ENCODE measurements at places on chromosomes 4 and X.

- no peak for DNase-seq
Measured at GRCh38 chrX:150034788-150035187, 96.5 kb upstream of the EOLA2 start.

- DNase-seq, result no peak
Measured at GRCh38 chrX:44904542-44905115, 31.6 kb downstream of the KDM6A start.

GRCh38 chrX:41313419-41313818, 20.5 kb upstream of the DDX3X start:
- no peak for DNase-seq

GRCh38 chr4:95594629-95595028, 45.9 kb upstream of the UNC5C start:
- no peak for DNase-seq

DNA sequence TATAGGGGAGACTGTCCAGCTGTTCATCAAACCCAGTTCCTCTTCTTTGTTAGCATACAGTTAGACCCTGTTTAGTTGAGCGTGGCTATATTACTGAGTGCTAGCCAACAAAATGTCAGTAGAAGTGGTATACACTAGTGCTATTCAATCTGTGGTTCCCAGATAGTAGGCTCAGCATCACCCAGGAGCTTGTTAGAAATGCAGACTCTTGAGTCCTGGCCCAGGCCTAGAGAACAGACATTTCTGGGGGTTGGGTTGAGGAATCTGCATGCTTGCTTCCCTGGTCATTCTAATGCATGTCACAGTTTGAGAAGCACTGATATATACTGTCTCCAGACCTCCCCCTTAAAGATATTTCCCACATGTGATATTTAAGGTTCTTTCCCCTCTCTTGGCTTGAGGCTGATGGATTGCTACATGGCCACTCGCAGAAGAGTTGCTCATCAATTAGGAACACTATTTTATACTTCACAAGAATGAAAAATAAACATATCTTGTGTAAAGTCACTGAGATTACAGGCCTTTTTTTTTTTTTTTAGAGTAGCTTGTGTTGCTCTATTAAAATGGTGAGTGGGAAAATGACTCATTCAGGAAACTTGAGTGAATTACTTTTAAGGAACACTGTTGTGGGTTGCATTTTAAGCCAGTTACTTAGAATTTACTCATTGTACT, 289.0 kb downstream of the STIM2 start:
- no peak for DNase-seq

DNA sequence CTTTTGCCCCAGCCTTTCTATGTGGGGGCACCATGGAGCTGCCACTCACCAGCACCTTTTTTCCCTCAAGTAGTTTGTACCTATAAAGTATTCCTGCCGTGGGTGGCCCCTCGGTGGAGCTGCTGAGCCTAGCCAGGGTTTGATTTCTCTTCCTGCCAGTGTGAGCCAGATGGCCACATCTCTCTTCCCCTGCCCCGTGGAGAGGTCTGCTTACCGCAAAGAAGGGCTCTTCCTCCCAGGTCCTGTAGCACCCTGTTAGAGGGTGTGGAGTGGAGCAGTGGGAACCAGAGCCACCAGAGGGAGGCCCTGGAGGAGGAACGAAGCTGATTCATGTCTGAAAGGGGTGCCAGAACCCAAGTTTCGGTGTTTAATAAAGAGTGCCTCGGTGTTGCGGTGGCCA, 95.4 kb downstream of the PTTG2 start:
- DNase-seq, result no peak

DNA sequence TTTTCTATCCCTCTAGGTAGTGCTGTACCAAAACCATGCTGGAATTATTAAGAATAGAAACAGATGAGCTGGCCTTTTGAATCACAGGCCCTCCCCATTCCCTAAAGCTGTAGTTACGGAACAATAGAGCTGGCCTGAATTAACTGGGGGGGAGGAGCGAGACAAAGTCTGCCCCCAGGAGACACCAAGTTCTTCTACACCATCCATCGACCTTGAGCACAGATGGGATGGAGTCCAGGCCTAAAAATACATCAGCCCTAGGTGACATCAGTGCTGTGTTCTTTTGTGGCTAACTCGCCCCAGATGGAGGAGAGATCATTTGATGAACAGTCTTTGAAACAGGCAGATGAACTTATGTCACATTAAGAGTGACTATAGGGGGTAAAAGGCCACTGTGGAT, 49.6 kb downstream of the LHFPL1 start:
- DNase-seq, result no peak

GRCh38 chr4:1669270-1669669, 14.8 kb downstream of the FAM53A start:
- DNase-seq, result no peak

GRCh38 chr4:139279760-139280620, at the start of gene MGARP:
Gene MGARP (minus strand): TSS chr4:139280225. CDS start chr4:139280158, 67 bp downstream.
- no peak for DNase-seq

- no peak for DNase-seq
Measured at GRCh38 chrX:47751670-47752069, 85.0 kb upstream of the ZNF81 start.

DNA sequence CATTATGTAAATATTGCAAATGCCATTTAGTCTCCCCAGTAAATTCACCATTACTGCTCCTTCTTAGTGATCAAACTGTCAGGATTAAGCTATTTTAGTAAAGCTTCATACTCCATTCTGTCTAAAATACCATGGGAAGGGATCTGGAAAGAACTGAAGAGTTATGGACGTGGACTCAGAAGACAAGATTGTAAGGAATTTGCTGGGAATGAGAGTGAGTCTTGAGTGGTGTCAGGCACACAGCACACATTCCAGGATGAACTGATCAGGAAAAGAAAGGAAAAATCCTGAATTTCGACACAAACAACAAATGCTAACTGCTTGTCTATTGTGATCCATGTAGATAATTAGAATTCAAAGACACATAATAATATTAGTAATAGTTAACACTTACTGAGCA, 311.0 kb downstream of the CENPC start:
- no peak for DNase-seq

DNA sequence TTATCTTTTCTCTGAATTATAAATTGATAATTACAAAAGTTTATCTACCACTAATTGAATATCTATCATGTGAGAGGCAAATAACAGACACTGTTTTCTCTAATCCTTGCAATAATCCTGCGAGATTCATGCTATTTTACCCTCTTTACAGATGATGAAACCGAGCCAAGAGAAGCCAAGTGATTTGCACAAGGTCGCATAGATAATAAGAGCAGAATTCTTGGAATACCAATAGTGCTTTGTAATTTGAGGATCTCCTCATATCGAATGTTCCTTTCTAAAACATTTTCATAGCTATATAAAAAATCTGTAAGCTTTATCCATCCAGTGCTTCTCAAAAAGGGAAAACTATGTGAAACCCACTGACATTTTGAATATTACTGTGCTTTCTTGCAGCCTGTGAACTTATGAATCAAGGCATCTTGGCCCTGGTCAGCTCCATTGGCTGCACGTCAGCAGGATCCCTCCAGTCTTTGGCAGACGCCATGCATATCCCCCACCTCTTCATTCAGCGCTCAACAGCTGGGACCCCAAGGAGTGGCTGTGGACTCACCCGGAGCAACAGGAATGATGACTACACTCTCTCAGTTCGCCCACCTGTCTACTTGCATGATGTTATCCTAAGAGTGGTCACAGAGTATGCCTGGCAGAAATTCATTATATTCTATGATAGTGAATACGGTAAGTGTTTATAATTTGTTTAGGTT, 743.8 kb upstream of the ATOH1 start:
- DNase-seq, result no peak

GRCh38 chrX:21905313-21905712, 35.2 kb upstream of the SMS start:
- DNase-seq, result no peak

- DNase-seq, result no peak
Measured at GRCh38 chrX:20147561-20147960, 5.9 kb upstream of the EIF1AX start.

DNA sequence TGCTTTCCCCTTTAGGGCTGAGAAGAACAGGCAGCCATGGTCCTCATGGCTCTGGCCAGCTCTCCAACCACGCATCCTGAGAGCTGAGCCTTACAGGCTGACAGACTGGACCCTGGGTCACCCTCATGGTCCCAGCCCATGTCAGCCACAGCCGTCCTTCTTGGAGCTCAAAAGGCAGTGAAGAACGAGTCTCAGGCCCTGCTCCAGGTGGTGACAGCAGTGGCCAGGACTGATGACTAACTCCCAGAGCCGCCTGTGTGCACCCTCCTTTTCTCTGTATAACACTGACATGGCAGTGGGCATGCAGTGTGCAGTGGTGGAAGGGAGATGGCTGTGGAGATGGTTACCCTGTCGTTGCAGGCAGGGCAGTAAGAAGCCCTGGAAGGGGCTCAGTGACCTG, 10.3 kb upstream of the DUSP9 start:
- no peak for DNase-seq

- no peak for DNase-seq
Measured at GRCh38 chr4:38086151-38086848, 126.1 kb downstream of the PTTG2 start.

DNA sequence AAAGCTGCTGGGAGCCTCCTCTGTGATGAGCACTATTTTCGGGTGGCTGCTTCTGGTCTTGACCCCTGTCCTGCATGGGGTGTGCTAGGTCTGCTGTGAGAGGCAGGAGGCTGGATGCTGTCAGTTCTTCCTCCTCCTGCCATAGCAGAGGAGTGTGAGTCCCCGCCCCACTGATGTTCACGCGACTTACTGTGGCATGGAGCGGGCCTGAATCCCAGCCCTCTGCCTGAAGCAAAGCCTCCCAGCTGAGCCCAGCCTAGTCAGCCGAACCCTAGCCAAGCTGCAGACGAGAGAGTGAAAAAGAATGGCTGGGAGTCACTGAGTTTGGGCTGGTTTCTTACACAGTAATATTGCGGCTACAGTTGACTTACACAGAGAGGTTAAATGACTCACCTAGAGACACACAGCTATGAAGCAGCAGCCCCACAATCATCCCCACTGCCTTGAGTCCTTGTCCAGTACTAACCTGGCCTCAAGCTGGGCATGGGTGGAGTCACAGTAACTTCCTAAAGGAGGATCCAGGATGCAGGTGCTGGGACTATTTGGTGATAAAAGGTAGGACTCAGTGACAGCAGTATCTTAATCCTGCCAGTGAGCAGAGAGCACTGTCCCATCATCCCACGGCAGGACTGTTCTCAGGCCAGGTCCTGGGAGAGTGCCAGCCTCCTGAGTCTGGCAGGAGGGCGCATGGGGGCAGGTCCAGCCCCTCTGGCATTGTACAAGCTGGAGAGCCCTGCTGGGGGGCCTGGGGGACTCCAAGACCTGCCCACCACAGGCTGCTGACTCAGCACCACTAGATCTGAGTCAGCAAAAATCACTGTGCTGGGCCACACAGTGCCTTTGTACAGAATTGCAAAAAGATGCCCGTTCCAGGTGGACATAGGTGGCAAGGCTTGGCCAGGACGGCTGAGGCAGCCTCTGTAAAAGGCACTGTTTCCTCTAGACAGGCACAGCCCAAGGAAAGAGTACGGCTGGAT, 60.4 kb upstream of the CRMP1 start:
- DNase-seq, result peak; percentile 21

- DNase-seq, result no peak
Measured at GRCh38 chr4:184280137-184280536, 62.5 kb upstream of the ENPP6 start.

DNA sequence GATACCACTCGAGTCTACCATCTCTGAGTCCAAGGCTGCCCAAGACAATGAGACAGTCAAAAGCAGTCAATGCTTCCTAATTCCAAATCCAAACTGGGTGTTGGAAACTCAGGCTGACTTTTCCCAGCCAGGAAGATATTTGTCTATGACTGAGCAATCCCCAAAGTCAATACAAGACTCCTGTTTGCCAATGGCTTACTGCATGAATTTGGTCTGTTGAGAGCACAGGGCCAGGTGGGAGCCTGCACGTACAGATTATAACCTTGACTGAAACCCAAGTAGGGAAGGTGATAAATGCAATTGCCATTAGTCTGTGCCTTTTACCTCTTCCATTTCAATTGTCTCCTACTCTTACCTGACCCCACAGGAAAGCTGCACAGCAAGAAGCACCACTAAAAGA, 72.6 kb upstream of the PPARGC1A start:
- no peak for DNase-seq

- no peak for DNase-seq
Measured at GRCh38 chr4:13980317-13981310, 353.1 kb upstream of the BOD1L1 start.

GRCh38 chr4:139656614-139657486, 8.8 kb upstream of the MGST2 start:
- DNase-seq, result peak; percentile 22

DNA sequence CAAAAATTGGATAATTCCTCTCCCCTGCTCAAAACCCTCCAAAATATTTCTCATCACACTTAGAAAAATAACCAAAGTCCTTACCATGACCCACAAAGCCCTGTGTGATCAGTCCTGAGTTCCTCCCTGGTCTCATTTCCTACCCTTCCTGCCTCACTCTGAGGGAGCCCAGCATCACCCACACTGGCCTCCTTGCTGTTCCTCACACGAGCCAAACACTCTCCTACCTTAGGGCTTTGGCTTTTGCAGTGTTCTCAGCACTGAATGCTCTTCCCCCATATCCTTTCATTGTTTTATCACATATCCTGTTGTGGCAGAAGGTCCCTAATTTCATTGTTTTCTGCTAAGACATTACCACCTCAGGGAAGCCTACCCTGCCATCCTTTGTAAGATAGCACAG, 12.2 kb downstream of the MGAT4D start:
- DNase-seq, result no peak

DNA sequence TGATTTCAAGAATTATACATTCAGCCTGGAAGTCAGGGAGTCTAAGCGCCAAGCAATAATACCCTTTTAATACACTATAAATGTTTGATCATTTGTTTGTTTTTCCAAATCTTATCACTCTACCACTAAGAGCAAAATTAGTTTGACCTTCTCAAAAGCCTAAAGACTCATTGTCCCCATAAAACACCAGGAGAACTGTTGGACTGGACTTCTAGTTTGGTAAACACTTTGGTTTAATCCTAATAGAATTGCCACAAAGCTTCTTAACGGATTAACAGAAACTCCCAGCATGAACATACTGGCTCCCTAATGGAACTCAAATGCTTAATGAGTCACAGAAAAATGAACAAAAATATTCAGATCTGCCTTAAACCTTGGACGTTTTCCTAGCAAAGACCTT, 34.9 kb downstream of the SYTL5 start:
- DNase-seq, result no peak

- DNase-seq, result no peak
Measured at GRCh38 chr4:97912156-97912555, 231.1 kb downstream of the STPG2 start.

DNA sequence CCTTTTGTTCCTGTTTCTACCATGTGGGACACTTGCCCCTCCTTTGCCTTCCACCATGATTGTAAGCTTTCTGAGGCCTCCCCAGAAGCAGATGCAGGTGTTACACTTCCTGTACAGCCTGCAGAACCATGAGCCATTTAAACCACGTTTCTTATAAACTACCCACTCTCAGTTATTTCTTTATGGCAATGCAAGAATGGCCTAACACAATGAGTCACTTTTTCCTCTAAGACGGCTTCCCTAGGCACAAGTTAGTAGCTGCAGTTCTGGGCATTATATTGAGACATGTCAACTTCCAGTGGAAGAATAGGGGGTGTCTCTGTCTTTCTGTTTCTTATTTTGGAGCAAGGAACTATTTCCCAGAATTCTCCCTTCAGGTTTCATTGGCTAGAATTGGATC, 32.9 kb upstream of the DIPK2B start:
- no peak for DNase-seq
